ENCODE measurements at places on chromosomes 1 and 21.

DNA sequence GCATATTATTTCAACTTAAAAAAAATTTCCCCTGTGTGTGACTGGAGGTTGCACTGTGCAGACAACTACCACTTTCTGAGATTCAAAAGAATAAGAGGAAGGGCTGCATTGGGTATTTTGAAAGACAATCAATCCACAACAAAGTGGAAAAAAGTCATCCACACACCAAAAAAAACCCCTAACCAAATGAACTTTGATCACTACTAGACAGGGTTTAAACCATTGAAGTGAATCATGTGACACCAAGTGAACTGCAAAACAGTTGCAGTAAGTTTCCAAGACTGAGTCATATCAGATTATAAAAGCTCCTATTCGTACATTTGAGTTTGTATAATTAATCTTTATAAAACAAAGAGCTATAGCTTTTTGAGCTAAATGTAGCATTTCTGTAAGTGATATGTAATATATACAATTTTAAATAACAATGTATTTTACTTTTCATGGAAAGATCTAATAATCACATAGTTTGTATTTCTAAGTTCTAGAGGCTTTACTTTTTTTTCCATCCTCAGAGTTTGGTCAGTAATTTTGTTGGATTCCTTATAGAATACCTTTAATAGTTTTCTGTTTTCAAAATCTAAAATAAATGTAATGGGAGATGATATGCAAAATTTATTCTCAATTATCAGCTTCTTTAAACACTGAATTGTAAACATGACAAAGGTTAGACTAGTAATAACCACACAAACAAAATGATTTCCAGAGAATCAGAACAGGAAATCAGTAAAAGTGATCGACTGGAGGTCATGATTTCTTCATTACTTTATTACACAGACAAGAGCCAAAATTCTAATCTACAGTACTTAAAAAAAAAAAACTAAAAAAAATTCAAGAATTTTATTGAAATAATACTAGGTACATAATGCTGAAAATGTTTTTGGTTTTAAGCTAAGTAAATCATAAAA lies 50.5 kb upstream of the GFI1 start:
- no peak for DNase-seq

DNA sequence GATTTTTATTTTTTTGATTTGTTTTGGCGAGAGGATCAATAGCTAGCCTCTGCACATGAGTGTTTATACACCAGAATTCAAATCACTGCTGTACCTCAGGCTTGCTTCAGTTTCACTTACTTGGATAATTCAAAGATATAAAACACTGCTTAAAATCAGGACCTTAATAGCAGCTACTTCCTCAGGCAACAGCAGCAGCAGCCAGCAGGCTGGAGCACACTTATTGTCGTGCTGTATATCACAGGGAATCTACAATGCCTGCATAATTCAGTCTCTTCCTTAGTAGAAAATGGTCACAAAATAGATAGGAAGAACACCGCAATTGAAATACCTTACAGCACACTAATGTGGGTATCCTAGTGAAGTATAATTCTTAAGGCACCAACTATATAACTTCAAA lies 497.3 kb downstream of the NEGR1 start:
- no peak for DNase-seq

- no peak for DNase-seq
Measured at GRCh38 chr1:16721871-16722641, 18.3 kb upstream of the RNU1-4 start.

DNA sequence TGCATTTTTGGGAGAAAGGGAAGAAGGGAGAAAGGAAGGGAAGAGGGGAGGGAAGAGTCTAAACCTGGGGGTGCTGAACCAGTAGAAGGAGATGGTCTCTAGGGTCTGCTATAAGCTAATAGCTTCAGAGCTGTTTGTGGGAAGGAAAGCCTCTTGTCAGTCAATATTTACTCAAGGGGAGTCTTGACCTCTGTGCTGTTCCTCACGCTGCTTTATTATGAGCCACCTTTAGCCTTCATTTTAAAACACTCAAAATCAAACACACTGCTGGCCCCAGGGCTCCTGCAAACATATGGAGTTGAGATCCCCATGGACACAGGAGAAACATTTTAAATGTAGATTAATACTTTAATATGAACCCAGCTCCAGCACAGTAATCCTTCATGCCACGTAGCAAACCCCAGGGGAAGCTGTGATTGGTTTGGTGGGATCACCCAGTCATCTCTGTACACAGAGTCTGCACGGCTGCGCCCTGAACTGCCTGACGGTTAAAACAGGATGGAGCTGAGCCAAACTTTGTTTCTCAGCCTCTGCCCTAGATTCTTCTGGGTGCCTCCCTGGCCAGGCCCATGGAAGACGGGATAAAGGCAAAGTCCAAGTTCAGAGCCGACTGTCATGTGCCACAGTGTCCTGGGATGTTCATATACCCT lies 40.2 kb upstream of the VWA5B1 start:
- no peak for DNase-seq

DNA sequence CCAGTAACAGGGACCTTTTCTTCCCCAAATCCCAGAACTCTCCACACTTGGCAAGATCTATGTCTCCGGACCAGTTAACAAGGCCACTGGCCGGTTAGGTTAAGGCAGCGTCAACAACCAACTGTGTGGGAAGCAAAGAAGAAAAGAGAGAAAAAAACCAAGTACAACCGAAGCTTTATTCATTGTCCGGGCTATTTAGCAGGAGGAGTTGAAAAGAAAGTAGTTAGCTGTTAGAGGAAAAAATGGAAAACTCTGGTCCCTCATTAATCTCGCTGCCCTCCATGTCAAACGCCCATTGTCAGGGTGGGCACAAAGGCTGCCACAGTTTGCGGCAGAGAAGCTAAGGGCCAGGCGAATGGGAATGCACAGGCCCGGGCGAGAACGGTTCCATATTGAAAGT lies 49.3 kb upstream of the GRIK3 start:
- DNase-seq, result no peak

DNA sequence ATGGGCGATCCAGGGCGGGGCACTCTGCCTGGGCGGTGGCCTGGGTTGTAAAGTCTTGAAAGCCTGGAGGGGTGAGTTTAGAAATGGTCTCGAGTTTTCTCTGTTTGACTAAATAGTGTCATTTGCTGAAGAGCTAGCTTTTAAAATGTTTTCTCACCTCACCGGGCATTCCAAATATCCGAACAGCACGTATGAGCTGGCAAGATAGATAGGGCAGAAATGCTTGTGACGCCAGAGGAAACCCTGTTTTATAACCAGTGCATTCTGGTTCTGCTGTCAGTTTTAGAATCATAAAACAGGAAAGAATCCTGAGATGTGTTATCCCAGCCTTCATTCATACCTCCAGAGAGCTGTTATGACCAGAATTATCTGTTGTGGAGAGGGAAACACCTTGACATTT lies 725 bp downstream of the RTCA start:
- DNase-seq, result no peak

GRCh38 chr1:241622669-241623068 lies 17.5 kb downstream of the CHML start:
- DNase-seq, result no peak

DNA sequence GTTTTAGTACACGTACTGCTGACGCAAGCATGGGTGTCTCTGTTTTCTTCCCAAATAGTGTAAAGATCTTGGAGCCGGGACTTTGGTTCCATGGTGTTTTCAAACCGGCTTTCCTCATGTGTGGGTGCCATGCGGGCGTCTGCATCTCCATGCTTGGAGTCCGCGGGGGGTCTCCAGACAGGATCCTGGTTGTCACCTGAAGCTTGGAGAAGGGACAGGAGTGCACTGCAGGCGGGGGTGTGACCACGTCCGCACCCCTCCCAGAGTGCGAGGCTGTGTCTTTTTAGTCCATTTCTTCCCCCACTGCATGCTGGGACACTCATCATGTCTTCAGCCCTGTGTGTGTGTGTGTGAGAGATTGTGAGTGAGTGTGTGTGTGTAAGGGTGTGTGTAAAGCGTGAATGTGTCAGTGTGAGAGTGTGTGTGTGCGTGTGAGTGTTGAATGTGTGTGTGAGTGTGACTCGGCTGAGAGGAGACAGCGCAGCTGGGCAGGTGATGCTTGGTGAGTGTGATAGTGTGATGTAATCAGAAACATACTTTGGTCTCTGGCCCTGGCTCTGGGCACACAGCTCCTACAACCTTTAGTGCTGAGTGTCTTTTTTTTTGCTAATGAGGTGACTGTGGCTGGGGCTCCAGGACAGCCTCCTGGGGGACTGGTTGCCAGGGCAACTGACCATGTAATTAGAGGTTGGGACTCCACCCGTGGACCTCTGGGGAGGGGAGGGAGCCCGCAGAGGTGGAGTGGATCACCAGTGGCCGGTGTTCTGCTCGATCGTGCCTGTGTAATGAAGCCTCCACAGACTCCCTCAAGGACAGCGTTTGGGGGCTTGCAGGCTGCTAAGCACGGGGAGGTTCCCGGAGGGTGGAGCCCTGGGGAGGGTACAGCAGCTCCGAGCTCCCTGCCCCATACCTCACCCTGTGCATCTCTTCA lies 55.1 kb downstream of the AGPAT3 start:
- no peak for DNase-seq

DNA sequence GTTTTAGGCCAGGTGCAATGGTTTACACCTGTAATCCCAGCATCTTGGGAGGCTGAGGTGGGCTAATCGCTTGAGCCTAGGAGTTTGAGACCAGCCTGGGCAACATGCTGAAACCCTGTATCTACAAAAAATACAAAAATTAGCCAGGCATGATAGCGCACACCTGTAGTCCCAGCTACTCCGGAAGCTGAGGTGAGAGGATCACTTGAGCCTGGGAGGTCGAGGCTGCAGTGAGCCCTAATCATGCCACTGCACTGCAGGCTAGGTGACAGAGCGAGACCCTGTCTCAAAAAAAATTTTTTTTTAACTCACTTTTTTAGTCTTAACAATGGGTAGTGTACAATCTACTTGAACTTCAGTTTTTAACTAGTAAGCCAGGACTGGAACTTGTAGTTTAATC lies 137.5 kb downstream of the HS2ST1 start:
- no peak for DNase-seq

- no peak for DNase-seq
Measured at GRCh38 chr1:30733493-30733892, 10.1 kb upstream of the MATN1 start.

DNA sequence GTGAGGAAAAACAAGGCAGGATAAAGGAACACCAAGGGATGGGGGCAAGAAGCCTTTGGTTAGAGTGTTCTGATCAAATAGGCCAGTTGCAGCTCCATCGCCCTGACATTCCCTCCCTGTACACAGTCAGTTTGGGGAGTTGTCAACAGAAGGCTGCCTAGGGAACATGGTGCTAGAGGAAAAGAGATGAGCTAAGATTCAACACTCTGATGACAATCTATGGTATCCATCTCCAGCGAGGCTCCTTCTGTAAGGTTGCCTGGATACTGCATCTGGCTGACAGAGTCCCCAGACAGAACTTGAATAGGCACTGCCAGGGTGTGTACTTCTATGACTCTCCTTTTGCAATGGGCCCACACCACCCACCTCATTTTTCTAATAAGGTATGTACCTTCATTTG lies 11.2 kb upstream of the SLAMF9 start:
- no peak for DNase-seq

- no peak for DNase-seq
Measured at GRCh38 chr1:248697907-248698306, 4.7 kb downstream of the OR14I1 start.
